Suppressor macrophage (primary cell): ENCODE measurements at places on chromosomes 2 and 18.

DNA sequence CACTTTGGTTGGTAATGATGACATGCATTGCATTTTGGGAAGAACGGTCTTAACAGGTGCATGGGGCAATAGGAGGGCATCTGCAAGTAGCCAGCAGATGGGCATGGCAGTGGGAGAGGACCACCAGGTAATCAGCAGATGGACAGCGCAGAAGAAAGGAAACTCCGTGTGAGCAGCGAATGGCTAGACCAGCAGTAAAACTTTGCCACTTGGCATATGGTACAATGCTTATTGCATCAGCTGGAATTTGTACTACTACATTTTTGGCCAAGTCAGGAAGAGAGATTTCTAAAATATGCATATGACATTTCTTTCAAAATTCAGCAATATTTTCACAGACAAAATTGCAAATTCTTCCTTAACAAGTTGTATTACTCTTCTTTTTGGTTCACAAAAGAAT, 768.5 kb downstream of the LRP1B start:
- no peak for DNase-seq

- DNase-seq = no peak
Measured at GRCh38 chr2:61335187-61335586, 135.7 kb downstream of the USP34 start.

GRCh38 chr2:97868986-97869721, 126.6 kb downstream of the TMEM131 start:
- peak; percentile 79 for DNase-seq

DNA sequence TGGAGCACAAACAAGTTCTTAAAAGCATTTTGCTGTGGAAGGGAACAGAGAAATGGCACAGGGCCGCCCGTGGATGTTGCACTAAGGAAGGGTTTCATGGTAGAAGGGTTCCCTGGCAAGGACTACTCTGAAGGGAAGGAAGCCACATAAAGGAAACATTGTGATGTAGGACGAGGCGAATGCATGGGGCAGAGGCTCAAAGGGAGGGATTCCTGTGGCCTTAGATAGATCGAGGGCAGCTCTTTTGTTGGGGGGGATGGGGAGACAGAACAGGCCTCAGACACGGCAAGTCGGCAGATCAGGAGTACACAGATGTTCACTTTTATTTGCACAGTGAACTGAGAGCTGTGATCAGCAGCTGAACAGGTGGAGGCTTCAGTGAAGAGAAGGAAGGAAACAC, 205.4 kb downstream of the SNTG2 start:
- no peak for DNase-seq

GRCh38 chr2:191675807-191676721, 1.9 kb upstream of the NABP1 start:
- peak; percentile 93 for DNase-seq

GRCh38 chr2:181952404-181953226, 33.0 kb upstream of the PPP1R1C start:
- DNase-seq = no peak
